ENCODE measurements at places on chromosomes 3 and 15.

DNA sequence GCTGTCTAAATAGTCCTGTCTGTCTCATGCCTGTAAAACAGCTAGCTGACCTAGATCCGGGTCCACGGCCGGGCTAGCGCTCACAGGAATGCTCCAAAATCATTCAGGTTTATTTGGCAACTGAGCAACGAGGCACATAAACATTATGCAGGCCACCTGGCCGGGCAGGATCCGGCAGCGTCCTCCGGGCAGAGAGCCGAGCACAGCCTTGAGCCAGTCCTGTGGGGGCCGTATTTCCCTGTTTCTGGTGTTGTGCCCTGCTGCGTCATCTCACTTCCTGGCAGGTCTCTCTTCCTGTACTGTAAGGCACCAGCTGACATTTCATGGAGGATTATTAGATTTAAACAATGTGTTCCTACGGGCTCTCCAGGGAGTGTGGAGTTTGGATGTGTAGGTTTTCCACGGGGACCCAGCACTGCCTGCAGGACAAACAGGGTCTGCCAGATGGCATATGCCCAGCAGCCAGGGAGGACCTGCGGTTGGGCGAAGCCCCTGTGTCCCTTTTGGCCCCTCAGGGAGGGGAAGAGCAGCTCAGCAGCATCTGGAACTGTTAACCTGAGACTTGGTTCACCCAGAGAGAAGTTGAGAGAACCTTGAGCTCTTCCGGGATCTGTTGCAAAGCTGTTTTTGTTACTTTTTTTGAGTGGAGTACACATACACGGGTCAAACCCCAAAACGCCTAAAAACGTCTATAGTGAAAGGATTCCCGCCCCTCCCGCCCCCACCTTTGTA lies 16.6 kb upstream of the LRRK1 start:
- peak; percentile 56 for DNase-seq

GRCh38 chr3:190036631-190037030 lies 84.1 kb downstream of the P3H2 start:
- DNase-seq = no peak

DNA sequence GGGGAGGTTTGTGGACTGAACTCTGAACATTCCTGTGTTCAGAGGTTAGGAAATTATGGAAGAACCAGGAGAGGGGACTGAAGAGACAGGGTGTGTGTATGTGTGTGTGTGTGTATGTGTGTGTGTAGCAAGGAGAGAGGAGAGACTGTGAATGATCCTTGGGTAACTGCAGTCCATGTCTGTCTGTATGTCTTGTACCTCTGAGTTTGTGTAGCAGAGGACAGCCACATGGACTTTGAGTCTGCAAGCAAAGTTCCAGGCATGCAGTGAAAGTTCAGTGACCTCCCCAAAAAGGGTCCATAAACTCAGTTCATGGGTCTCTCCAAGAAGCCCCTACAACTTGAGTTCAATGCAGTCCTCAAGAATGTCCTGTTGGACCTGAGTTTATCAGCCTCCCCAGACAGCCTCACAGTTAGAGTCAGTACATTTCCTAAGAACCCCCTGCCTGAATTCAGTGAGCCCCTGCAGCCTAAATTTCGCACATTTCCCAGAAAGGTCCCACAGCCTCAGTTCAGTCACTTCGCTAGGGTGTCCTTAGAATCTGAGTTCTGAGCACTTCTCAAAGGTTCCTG lies 28.3 kb upstream of the HERC1 start:
- DNase-seq = no peak

DNA sequence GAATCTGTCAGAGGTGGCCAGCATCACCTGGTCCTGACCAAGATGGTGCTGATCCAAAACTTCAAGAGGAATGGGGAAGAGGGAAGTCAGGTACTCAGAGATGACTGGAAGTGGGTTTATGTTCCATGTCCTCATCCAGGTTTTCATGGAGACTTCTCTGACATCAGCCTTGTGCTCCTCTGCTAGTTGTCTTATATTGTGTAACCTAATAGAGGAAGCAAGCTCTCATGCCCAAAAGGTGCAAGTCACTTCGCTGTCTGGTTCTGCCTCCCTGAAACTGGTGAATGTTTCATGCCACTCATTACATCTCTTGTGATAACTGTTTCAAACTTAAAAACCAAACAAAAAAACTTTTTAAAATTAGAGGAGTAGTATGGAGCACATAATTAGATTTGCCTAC lies 127.2 kb upstream of the MANF start:
- no peak for DNase-seq

DNA sequence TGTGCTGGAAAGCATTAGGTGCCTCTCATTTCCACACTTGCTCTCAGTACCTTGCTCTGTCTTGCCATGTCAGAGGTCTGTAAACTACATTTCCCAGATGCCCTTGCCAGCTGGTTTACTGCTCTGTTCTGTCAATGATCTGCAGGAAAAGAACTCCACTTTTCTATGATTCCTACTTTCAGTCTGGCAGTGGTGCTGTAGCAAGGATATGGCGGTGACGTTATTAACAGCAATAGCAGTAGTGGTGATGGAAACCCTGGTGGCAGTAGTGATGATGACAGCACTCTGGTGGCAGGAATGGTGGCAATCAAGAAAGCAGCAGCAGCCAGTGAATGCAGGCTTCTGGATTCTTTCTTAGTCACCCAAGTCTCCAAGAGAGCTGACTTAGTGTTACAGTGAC lies 665.2 kb downstream of the DIPK2A start:
- no peak for DNase-seq

All from AG09309 (cell line).